ENCODE measurements at places on chromosomes 5 and 9.

- DNase-seq, result no peak
These were observed 56.4 kb upstream of the GLIS3 start for GRCh38 chr9:4356306-4356705.

- no peak for DNase-seq
These were observed 84.3 kb upstream of the GRHPR start for GRCh38 chr9:37338218-37338617.

- no peak for DNase-seq
These were observed 461.3 kb upstream of the RORB start for GRCh38 chr9:74035786-74036185.

DNA sequence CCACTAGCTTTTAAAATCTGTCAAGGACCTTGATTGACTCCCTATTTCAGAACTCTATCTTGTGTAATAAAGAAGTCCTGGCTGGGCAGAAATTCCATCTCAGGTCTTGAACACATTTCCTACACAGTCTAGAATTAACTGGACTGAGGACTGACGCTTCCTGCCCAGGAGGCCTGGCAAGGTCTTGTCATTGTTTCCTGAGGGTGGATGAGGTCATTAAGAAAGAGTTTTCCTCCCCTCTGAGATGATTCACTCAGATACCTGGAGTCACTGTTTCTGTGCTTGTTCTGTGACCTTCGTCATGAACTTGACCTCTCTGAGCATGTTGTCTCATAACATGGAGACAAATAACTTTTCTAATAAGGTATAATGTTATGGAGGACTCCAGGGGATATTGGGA is 10.0 kb downstream of the MTAP start:
- DNase-seq, result no peak

DNA sequence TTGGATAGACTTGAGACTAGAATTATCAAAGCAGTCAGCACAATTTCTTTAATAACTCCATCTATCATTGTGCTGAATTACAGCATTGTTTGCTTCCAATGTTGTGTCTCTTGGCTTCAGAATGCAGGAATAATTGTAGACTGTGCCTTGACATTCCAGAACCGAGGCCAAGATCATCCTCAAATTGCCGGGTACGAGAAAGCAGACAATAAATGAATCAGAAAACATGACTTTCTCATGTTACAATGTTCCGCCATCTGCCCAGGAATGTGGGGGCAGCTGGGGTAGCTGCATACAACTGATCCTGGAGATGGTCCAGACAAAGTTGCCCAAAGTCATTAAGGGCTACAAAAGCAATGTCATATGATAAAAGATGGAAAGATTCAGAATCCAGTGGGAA is 206.2 kb upstream of the SGCD start:
- no peak for DNase-seq

DNA sequence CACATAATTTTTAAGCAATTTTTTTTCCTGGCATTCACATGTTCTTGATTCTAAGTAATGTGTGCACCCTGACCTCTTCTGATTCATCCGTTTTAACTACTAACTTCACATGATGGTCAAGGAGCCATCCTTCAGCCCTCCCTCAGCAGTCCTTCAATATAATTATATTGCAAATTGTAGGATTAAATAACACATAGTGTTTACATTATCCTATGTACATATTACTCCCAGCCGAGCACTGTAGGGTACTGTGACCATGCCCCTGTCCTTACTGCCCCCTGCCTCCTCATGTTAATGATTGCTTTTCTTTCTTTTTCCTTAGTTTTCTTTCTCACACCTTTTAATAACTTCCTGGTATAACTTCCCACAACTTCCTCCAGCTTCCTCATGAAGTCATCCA is 96.3 kb upstream of the FANCC start:
- no peak for DNase-seq

- DNase-seq, result no peak
These were observed 197.7 kb upstream of the CDKN2B start for GRCh38 chr9:22206833-22207232.

DNA sequence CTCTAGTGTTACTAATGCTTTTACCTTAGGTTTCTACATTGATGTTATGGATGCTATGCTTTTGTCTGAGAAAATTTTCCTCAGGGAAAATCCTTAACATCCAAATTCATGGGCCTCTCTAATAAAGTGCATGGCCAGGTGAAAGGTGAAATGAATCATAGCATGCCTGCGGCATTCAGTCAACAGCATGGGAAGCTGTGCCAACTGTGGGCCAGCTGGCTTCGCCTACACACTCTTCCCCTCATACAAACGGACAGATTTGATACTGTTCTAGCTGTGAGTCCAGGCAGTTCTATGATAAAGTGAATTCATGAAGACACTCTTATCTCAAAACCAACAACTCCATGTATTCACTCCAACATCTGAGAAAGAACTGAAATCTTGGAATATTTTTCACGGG is 374.1 kb downstream of the PLK2 start:
- peak; percentile 58 for DNase-seq

GRCh38 chr5:151223447-151224264 is at the start of gene CCDC69:
CCDC69 (minus strand) TSS chr5:151224092; CDS start chr5:151223970, 122 bp downstream.
- peak; percentile 96 for DNase-seq

DNA sequence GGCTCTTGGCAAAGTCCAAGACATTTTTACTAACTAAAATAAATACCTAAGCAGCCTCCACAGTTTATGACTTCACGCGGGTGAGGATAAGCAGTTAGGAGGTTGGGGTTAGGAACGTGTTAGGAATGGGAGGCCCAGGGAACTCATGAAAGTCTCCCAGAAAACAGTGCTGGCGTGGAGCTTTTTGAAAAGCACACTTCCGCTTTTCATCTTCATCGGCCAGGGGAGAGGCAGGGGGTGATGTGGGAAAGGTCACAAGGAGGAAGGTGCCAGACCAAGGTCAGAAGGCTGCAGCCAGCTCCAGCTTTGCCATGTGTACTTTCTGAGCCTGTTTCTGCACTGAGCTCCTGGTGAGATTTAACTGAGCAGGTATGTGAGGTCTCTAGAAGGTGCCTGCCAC is 149.0 kb downstream of the PHF2 start:
- DNase-seq, result no peak

DNA sequence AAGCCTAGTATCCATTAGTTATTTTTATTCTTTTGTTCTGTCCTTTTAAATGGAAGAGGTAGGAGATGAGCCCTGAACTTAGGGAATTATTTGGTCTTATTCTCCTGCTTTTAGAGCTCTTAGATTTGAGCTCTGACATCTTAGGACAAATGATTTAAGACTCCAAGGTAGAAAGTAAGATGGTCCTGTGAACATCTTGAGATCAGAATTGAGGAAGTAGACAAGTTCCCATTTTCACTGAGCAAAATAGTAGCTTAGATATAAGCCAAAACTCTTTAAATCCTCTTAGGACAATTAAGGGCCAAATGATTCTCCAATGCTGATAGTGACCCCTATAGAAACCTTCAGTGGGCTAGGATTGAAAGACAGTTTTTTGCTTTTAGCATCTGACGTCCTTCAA is 53.0 kb upstream of the RUSC2 start:
- no peak for DNase-seq

DNA sequence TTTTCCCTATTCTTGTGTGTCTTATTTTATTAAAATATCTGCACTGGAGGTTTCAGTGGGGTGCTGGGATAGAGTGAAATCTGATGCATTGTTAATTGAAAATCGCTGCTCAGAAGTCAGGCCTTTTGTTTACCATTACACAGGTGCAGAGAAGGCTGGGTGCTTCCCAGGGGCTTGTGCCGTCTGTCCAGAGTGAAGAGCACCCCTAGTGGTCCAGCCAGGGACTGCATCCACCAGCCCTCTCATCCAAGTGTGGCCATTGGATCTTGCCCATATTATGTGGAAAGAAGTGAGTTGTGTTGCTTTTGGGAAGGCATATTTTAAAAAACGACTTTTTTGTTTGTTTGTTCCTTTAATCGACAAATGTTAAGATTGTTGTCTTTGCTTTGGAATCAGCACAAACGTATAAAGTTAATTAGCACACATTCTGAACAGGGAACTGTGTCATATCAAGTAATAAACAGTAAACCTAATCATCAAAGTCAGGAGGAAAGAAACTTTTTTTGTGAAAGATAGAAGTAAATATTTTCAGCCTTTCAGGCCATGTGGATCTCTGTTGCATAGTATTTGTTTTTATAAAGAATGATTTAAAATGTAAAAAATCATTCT is 315.6 kb downstream of the MTRR start:
- DNase-seq, result no peak

GRCh38 chr5:140261403-140262171 is 41.3 kb downstream of the PFDN1 start:
- peak; percentile 93 for DNase-seq

DNA sequence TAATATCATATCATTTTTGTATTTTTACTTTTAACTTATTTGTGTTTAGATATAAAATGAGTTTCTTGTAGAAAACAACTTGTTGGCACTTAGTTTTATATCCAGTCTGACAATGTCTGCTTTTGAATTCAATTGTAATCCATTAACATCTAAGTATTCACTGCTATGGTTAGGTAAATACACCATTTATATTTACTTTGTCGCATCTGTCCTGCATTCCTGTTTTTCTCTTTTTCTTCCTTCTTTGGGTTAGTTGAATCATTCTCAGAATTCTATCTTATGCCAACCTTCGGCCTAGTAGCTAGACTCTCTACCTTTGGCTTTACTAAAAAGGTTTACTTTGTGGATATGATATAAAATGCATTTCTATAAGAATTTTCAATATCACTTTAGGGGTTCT is 107.6 kb downstream of the PLCXD3 start:
- DNase-seq, result no peak

- DNase-seq, result peak; percentile 100
These were observed 9.3 kb upstream of the GRIN1 start for GRCh38 chr9:137129456-137130175.

DNA sequence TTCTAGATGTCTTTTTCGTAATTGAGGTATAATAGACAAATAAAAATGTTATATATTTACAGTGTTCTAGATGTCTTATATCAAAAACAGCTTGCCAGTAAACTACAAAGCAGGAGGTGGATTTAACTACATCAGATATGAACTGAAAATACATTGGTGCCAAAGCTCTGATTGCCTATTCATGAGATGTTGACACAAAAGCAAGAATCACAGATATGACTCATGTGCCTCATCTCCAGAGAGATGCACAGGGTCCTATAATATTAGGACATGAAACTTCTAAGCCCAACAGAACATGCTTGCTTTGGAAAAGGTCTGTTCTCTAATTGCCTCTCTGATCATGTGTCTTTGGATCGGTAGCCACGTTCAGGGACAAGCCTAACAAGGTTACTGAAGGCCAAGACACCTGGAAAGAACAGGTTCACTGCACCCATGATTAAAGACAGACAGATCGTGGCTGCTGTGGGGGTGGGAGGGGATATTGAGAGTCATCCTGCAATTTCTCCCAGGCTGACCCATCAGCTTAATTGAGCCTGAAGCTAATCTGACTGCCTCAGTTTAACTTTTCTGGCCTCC is 16.8 kb downstream of the ABCA1 start:
- DNase-seq, result peak; percentile 73

- DNase-seq, result no peak
These were observed 108.4 kb upstream of the ELAVL2 start for GRCh38 chr9:23934291-23934906.

DNA sequence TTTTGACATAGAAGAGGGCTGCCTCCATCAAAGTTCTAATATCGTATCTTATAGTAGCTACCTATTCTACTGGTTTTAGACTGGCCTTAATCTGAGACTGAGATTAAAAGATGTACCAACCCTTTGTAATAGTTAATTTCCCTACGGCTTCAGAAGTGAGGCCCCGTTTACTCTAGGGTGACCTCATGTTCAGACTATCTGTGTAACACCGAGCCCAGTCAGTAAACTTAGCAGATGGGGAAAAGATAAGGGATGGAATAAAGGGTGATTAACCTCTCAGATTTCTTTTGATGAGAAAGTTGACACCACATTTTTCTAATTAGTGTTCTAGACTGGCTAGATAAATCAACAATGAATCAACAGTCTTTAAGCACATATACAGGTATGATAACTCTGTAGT is 283.1 kb downstream of the KCTD16 start:
- DNase-seq, result no peak

DNA sequence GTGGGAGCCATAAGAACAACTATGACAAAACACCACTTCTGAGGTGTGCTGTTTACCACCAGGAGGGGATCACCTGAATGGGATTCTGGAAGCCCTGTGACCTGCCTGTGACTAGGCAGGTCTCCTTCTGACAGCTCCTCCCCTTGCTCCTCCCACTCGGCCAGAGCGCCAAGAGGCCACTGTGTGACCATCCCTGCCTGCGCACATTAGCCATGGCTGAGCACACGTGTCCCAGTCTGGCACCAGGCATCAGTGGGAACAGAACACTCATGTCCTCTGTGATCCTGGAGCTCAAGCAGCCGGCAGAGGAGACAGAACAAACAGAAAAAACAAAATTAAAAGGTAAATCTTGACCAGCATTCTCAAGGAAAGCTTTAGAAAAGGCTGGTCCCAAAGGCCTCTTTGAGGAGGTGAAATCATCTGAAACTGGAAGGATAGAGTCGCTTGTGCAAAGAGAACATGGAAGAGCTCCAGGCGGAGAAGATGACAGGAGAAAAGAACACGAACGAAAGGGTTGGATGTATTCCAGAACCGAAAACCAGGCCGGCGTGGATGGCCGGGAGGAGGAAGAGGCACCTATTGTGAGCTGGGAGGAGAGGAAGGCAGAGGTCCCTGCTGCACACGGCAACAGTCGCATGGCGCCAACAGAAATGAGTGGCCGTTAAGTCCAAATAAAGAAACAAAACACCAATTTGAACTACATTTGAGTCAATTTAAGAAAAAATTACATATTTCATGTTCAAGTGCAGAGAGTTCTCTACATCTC is 5.1 kb downstream of the MED10 start:
- DNase-seq, result peak; percentile 63
